ENCODE measurements at places on chromosomes 5 and 9.

- no peak for DNase-seq
Measured at GRCh38 chr5:62828742-62829603, 250.4 kb downstream of the LRRC70 start.

GRCh38 chr5:173283318-173284288 lies 44.6 kb downstream of the STC2 start:
- peak; percentile 50 for DNase-seq

GRCh38 chr9:33248606-33249005 lies 8.6 kb downstream of the SPINK4 start:
- DNase-seq, result no peak

DNA sequence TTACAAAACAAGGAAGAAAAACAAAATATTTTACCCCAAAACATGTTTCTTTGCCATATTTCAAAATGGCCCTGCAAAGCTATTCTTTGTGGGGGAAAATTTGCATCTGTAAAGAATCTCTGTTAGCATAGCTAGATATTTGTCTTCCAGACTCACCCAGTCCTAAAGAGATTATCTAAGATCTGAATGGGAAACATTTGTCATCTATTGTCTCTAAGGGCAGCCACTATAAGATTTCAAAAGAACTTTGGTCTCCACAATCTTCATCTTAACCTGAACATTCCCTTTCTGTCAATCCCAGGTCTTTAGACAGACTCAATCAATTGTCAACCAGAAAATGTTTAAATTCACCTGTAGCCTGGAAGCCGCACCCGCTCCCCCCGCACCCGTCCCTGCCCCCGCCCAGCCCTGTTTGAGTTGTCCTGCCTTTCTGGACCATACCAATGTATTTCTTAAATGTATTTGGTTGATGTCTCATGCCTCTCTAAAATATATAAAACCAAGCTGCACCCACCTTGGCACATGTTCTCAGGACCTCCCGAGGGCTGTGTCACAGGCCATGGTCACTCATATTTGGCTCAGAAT lies 330.6 kb downstream of the RAB3C start:
- no peak for DNase-seq

GRCh38 chr5:72760259-72760658 lies 56.2 kb upstream of the TNPO1 start:
- no peak for DNase-seq

DNA sequence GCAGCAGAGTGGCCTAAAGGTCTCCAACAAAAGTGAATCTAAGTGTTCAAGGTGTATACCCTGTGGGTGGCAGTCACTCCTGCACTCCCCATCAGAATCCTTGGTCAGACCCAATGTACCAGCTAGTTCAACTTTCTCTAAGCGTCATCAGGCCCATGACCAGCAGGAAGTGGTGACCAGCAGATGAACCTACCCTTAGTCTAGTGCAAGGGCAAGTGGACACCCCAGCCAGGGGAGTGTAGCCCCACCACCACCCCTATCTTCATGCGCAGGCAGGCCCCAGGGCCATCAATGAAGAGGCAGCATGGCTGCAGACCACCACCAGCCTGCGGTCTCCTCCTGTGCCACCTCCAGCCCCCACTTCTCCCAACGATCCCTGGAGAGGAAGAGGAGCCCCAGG lies 213.1 kb downstream of the AGTPBP1 start:
- no peak for DNase-seq

- DNase-seq, result no peak
Measured at GRCh38 chr5:8332666-8333445, 463.9 kb downstream of the MTRR start.

DNA sequence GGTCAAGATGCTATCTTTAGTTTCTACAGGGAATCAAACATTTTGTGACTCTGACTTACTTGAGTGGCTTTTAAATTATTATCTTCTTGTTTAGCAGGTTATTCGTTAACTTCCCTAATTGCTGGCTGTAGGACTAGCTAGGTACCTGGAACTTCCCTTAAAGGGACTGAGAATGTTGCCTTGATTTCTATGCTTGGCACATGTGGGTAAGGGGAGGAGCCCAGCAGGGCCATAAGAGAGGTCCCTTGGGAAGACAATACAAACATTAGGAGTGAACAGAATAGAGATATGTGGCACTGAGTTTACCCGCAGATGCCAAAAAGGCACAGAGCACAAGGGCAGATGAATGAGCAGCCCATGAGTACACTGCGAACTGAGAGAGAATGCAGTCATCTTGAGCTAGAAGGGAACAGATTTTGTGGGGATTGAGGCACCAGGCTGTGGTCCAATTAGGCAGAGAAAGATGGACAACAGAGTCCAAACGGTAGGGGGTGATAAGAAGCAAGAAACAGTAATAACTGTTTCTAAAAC lies 9.8 kb downstream of the CKMT2 start:
- no peak for DNase-seq

- no peak for DNase-seq
Measured at GRCh38 chr5:134543820-134544614, 18.5 kb downstream of the JADE2 start.

GRCh38 chr5:612498-613424 lies 621 bp downstream of the CEP72 start:
- no peak for DNase-seq

GRCh38 chr9:121658166-121658565 lies 6.7 kb downstream of the DAB2IP start:
- DNase-seq, result no peak

- DNase-seq, result no peak
Measured at GRCh38 chr5:161751265-161751664, 65.7 kb downstream of the GABRA6 start.

GRCh38 chr5:66129144-66129543 lies 15.0 kb upstream of the SREK1 start:
- no peak for DNase-seq
